ENCODE measurements at places on chromosomes 13 and 19.
A peak's percentile ranks its signal among the peaks of the same experiment; 100 is the strongest.

DNA sequence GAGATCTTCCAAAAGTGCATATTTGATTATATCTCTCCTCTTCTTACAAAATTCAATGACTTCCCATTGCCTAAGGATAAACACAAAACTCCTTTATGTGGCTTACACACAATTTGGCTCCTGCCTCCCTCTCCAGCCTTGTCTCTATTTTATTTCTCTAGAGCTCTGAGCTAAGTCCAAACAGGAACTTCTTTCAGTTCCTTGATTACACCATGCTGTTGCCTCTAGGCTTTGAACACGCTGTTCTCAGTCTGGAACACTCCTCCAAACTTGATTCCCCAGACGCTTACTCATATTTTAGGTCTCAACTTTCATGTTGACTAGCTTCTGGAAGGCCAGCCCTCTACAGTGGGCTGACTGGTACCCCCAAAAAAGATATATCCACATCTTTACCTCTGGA is 258.5 kb downstream of the COG6 start:
- no peak for DNase-seq

GRCh38 chr13:112990783-112991182 is 21.8 kb downstream of the MCF2L start:
- DNase-seq, result peak; percentile 98

DNA sequence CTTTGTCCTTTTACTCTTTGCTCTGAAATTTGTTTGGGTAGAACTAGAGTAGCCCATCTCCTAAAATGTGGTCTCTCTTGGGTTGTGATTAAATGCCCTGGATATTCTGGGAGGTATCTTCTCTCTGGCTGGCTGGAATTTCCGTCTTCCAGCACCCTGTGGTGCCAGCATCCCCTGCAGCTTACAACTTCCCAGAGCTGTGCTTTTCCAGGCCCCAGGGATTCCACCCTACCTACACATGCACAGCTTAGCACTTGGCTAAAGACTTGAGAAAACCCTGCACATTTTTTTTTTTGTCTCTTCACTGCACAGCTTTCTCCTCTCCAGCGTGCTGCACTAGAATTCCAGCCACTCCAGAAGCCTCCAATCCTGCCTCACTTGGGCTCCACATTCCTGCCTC is 334.7 kb downstream of the IRS2 start:
- DNase-seq, result no peak

DNA sequence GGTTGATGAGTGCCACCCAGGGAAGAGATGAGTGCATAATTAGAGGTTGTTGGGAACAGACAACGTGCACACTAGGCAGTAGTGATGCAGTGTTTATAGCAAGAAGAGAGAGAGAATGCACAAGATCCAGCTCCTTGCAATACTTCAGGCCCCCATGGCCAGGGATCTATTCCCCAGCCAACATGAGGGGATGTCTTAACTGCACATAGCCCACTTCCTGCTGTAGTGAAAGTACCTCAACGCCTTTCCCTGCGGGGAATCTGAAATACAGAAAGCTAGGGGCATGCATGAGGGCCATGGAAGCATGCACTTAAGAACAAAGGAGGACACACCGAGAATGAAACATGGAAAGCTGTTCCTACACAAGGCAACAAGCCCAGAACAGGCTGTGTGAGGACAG is 636.7 kb upstream of the GPC6 start:
- DNase-seq, result no peak

- DNase-seq, result no peak
Measured at GRCh38 chr13:96728463-96728862, 265.8 kb downstream of the OXGR1 start.

- DNase-seq, result no peak
Measured at GRCh38 chr13:39322836-39323585, 280.0 kb downstream of the LHFPL6 start.

DNA sequence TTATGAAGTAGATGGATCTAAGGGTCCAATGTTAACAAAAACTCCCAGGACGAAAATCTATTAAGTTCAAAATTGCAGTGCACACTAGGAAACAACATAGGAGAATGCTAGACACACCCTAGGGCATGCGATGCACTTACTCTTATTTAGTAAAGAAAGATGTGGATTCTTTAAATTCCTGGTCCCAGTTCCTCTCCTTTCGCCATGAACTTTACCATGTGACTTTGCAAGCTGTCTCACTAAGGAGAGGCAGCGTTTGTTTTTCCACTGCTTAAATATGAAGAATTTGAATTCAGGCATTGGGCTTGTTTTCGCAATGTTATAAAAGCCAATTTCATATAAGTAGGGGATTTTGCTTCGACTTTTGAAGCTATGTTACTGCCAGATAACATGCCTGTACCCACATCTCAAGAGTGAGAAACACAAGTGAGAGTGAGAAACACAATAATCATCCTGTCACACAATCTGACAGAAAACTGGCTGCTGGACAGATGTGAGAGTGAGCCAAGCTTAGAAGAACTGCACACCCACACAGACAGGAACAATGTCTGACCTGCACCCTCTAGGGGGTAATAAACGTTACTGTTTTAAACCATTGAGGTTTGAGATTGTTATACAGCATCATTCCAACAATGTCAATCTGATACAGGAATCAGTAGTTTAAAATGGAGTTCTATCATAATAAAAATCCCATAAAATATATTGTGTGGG is 1308.4 kb downstream of the SLITRK5 start:
- no peak for DNase-seq
